Stimulated activated CD4-positive, alpha-beta T cell treated with anti-CD3 and anti-CD28 coated beads, Interleukin-2, amount 100 ng/mL, for 4 hours (primary cell): ENCODE measurements at places on chromosomes 11 and 22.

GRCh38 chr11:36048496-36049247 is 104.8 kb downstream of the LDLRAD3 start:
- DNase-seq, result no peak

GRCh38 chr11:65883786-65884715 is 4.2 kb downstream of the FIBP start:
- no peak for DNase-seq

DNA sequence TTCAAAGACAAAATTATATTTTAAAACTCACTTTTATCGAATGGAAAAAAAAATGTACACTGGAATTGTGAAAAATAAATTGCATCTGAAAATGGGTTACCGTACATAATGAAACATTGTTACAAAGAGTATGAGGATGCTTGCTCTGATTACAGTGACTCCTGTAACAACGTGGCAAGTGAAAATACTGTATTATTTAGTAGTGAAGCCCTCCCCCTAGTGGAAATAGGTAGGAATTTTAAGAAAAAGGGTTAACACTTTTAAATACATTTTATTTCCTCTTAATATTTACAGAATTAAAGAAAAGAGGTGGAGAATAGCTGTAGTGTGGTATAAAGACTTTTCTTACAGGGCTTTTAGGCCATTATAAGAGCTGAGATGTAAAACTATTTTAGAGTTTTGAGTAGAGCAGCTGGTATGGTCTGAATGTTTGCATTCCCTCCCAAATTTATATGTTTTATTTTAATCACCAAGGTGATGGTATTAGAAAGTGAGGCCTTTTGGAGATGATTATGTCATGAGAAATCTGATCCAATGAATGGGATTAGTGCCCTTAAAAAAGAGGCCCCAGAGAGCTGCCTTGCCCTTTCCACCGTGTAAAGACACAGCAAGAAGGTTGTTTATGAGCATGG is 25.2 kb downstream of the FAM76B start:
- no peak for DNase-seq

DNA sequence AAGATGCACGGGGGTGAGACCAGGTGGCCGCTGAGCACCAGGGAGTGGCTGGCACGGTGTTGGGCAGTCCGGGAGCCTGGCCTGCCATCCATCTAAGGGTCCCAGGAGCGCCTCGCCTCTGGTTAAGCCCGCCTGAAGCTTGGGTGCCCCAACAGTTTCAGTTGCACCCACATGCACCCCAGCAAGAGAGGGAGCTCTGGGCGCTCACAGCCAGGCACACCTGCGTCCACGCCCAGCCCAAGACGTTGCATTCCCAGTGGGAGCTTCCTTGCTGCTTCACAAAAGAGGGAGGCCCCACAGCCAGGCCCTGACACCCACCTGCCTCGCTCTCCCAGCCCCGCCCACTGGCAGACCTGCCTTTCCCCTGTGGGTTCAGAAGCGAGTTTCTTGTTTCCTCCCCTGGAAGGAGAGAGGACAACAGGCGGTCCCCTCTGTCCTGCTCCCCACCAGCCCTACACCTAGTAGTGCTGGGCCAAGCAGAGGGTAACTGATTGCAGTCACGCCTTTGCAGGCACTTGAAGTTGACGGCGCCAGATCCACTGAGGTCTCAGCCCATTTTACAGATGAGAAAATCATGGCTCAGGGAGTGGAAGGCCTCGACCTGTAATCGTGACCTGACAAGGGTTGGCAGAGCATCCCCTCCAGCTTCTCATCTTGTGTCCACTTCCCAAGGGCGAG is 35.4 kb downstream of the OSBPL5 start:
- DNase-seq, result no peak

DNA sequence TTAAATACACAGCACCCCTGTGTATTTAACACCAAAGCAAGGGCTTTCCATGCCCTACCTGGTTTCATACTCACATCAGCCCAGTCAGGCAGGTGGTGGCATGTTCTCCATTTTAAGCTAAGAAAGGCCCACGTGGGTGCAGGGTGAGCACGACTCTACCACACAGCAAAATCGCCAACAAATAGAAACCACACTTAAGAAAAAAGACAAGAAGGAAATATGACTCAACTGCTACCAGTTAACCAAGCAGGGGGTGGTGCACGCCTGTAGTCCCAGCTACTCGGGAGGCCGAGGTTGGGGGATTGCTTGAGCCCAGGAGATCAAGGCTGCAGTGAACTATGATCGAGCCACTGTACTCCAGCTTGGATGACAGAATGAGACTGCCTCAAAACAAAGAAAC is 35.2 kb upstream of the TFIP11 start:
- DNase-seq, result no peak

- no peak for DNase-seq
Observed at GRCh38 chr11:43071338-43071737, 240.5 kb upstream of the API5 start.

DNA sequence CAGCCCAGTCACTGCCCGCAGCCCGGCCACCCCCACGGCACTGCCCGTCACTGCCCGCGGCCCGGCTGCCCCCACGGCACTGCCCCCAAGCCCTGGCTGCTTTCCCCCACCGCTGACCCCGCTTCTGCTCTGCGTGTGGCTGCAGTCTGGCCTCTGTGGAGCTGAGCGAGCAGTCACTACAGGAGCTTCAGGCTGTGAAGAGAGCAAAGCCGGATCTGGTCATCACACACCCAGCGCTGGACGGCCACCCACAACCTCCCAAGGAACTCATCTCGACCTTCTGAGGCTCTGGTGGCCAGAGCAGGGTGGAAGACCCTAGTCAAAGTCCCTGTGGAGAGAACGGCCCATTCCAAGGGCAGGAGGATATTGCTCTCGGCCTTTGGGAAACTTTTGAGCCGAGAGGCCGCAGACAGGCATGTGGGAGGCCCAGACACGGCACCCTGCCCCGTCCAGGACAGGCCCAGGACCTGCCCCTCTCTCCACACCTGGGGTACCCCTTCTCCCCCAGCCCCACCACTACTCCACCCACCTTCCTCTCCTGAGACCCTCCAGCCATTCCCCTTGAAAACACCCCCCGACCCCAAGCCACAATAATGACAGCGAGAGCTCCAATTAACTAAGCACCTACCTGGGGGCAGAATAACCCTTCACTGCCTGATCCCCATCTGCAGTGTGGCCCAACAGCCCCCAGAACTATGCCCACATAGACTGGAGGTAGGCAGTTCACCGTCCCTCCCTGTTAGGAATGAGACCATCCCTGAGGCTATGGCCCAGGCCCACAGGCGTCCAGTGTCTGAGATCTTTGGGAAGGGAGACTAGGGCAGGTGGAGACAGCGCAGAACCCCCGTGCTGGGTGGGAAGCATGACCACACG is 3.7 kb upstream of the PGGHG start:
- no peak for DNase-seq

DNA sequence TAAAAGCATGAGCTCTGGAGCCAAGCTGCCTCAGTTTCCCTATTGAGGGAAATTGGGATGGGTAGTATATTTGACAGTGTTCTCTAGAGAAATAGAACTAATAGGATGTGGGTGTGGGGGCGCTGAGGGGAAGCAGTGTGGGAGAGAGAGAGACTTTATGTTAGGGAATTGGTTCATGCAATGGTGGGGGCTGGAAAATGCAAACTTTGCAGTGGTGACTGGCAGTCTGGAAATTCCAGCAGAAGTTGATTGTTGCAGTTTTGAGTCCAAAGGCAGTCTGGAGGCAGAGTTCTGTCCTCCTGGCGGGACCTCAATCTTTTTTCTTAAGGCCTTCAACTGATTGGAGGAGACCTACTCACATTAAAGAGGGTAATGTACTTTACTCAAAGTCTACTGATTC is 59.4 kb upstream of the SYT13 start:
- no peak for DNase-seq

DNA sequence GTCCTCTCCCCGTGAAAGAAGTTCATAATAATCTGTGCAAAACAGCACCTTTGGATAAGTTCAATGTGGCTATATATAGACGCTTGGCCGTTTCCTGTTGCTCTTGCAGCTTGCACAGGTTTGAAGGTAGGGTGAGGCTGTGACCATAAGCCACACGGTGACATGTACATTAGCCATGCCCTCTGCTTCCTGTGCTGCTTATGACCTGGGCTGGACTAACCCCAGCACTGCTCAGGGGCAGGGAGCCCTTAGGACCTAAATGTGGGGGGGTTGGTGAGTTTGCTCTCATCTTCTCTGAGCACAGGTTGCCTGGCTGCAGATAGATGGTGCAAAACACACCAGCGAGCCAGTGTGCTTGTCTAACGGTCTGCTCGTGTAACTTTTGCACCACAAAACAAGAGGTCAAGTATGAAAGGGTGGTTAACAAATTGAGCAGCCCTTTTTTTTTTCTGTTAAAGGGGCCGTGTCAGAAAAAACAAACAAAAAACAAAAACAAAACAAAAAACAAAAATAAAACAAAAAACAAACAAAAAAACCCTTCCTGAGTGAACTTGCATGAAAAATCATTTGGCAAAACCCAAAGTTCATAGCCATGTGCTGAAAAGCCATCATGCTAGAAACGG is 37.3 kb downstream of the FLI1 start:
- DNase-seq, result no peak

DNA sequence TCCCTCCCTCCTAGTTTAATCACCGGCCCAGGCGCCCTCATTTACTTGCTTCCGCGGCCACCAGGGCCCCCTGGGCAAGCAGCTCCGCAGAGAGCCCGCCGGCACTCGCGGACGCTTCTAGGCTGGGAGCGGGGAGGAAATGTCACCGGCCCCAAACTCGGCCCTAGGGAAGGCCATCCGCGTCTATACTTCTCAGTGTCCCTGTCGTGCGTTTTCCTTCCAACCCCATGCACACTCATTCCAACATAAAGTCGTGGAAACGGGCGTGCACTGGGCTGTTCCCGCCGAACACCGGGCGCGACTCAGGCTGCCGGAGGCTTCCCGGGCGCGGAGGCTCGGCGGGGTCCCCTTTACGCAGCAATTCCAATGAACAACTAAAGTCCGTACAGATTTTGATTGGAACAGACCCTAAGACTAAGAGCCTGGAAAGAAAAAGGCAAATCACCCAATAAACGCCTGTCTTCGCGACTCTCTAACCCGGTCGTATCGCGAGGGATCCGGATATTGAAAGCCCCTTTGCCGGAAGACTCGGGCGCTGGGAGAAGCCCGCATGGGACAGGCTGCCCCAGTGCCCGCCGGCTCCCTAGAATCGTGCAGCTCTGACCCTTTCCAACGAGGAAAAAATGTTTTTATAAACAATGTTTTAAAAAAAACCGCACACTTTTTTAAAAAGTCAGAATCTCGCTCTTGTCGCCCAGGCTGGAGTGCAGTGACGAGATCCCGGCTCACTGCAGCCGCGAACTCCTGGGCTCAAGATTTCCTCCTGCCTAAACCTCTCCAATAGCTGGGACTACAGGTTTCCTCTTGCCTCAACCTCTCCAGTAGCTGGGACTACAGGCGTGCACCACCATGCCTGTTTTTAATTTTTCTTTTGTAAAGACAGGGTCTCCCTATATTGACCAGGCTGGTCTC is 1.3 kb upstream of the BARX2 start:
- no peak for DNase-seq
